ENCODE measurements at places on chromosomes 2 and 18.
A peak's percentile ranks its signal among the peaks of the same experiment; 100 is the strongest.

GRCh38 chr2:67388680-67389079 is 8.5 kb upstream of the ETAA1 start:
- no peak for DNase-seq

DNA sequence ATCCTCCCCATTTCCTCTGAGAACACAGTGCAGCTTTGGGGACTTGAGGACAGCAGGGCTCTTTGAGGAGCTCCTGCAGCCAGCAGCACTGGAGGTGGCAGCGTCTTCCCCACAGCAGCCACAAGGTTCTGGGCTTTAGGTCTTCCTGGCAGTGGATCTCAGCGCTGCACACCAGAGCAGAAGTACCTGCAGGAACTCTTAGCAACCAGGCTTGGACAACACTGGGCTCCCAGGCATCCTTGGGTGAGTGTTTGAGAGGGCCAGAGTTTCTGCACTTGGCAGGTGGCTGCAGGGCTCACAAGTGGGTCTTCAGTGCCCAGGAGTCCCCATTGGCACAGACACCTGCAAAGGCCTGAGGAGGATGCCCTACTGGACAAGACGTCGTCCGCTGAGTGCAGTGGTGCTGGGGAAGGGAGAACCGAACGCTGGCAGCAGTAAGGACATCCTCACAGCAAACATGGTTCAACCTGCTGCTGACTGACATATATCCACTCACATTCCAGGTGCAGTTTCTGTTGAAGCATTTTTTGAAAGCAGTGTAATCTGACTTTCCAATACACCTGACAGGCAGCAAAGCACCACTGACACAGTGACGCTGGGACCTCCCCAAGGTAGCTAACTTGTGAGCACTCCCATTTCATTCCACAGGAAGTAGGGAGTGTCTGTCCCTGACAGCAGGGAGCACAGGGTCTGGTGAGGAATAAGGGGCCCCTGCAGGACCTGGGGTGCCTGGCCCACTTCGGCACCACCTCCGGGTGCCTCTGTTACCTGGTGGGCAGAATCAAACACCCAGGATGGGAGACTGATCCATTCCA is 149.9 kb upstream of the COPS8 start:
- no peak for DNase-seq

GRCh38 chr18:76687304-76687962 is 134.9 kb upstream of the ZNF236 start:
- DNase-seq: peak; percentile 19

- peak; percentile 19 for DNase-seq
Measured at GRCh38 chr2:219109471-219109870, 48.8 kb upstream of the IHH start.

DNA sequence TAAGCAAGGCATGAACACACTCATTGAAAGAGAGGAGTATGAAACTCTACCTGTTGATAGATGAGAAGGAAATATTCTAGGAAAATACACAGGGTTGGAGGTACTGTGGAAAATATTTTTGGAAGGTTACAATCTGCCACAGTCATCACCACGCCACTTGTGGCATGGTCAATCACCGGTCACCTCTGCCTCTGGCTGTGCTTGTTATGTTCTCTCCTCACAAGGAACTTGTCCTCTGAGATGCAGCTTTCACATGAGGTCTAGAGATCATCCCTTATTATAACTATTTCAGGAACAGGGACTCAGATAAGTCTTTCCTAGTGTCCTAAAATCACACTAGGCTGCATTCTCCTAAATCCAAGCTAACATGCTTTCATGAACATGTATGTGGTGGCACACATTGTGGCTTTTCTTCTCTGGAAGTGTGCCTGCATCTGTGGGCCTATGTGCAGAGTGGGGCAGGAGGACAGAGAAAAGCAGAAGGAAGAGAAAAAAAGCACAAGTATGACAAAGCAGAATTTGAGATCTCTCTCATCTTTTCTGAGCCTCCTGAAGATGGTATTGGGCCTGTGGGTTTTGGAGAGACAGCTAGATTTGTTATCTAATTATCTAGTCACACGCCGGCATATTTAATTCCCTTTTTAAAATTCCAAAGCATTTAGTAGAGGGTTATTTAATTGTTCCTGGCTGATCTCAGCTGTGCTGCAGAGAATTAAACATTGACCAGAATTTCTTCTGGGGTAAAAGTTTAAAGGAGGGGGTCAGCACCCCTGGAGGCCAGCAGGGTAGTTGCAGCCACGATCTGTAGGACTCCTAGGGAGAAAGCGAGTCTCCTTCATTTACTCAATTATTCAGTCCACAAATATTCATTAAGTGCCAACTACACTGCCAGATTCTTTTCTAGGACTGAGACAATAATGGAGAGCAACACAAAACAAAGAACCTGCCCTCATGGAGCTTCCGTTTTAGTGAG is 294.6 kb downstream of the RDH14 start:
- DNase-seq: no peak

- DNase-seq: no peak
Measured at GRCh38 chr2:46326231-46326980, 29.2 kb downstream of the EPAS1 start.

DNA sequence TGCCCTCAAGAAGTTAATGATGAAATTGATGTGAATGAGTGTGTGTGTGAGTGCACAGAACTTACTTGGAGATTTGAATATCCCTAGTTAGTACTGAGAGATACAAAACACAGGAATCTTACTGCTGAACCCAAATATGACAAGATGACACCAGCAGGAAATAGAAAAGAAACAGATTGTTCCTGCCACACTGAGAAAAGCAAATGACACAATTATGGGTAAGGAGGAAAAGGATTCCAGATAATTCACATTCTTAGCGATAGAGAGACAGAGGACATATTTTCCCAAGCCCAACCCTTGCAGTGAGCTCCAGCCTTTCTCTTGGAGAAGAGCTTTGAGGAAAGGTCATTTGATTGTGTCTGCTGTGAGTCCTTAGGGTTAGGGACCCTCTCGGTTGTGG is 105.7 kb upstream of the SMIM21 start:
- DNase-seq: no peak

GRCh38 chr2:15893689-15894480 is 46.5 kb upstream of the MYCN start:
- DNase-seq: no peak

GRCh38 chr2:28544405-28544921 is 48.6 kb downstream of the PLB1 start:
- DNase-seq: no peak

- no peak for DNase-seq
Measured at GRCh38 chr2:158502974-158503373, 46.2 kb downstream of the PKP4 start.

GRCh38 chr18:58579561-58580047 is 49.3 kb downstream of the ALPK2 start:
- no peak for DNase-seq

DNA sequence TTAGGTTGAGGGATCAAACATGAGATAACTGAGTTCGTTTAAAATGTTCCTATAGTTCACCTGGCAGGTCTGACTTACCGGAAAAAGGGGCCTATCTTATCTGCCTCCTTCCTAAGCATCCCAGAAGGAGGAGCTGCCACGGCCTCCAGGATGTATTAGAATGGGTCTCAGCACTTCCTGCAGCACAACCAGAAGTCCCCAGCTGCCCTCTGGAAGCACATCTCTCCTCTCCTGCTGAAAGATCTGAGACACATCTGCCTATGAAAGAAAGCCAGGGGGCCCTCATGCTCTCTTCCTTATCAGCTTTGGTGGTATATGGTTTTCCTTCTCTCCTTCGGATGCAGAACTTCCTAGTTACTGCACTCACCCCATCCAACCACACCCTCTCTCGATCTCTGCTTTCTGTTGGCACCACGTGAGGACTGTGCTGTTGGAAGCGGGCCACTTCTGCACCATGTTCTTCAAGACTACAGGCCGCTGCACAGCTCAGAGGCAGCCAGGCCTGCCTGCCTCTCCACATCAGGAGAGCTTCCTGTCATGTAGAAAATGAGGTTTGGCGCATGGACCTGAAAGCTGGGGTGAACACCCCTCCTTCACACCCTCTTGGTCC is 6.5 kb downstream of the IGFBP5 start:
- DNase-seq: no peak

DNA sequence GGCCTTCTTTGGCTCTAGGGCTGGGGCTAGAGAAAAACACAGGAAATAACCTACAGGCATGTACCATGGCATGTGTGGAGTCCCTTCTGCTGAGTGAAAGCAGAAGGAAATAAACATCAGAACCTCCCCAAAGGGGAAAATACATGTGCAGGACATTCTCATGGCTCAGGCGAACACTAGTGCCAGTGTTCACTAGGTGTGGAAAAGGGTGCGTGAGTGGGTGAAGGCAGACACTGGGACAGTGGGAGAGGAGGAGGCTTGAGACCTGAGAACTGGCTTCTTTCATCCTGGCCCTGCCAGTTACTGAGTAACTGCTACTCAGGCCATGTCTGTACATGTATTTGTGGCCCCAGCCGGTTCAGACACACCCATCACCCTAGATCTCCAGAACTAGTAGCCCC is 268.2 kb downstream of the PRKCE start:
- DNase-seq: no peak

GRCh38 chr2:187477051-187477450 is 29.0 kb upstream of the CALCRL start:
- DNase-seq: no peak

DNA sequence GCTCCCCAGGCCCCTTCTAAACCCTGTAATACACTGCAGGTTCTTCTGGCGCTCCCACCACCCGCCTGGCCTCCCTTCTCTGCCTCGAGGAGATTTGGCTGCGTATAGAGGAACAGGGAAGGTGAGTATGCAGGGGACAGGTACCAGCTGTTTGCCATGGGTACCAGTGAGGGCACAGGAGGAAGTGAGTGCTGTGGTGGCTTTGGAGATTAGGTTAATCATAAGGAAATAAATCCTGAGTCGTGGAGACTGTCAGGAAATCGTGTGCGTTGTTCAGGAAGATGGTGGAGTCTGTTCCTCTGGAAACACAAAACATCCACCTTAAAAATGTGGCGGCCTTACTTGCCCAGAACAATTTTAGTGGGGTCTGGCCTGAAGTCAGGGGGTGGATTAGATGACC is 230.4 kb downstream of the FAM210A start:
- no peak for DNase-seq

DNA sequence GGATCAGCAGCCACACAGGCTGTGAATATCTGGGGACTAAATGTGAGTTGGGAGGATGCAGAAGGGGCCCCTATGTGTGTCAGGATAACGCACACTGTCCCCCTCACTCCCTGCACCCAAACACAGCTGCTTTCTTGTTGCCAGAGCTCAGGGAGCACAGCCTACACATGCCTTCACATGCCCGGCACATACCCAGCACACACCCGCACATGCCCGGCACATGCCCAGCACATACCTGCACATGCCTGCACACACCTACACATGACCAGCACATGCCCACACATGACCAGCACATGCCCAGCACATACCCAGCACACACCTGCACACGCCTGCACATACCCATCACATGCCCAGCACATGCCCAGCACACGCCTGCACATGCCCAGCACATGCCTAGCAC is 75.6 kb downstream of the TPO start:
- DNase-seq: no peak

DNA sequence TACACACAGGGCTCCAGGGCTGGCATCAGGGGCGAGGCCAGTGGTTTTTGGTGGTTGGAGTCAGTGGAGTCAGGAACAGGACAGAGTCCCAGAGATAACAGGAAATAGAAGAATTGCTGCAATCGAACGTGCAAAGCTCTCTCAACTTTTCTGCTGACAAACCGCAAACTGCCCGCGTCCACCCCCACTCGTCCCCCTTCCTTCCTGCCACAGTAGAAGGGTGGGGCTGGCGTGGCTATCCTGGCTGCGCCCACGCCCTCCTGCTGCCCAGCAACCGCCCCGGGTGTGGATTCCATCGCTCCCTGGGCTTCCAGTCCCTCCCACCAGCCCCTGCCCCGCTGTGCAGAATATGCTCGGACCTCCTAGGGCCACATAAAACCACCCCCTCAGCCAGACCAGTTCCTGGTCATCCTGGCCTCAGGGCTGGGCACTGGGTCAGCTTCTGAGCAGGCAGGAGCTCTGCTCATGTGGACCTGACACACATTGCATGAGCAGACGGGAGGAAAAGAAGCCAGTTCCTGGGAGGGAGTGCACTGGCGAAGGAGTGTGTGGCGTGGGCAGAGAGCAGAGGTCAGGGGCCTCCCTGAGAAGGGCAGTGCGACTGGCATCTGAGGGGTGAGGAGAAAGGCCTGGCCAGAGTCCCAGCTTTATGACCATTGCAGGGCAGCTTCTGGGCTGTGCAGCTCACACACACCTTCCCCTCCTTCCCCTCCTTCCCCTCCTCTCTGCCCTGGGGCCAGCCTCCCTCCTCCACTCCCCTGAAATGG is 85.4 kb upstream of the ATG16L1 start:
- DNase-seq: peak; percentile 19

GRCh38 chr2:97699765-97700444 is 13.5 kb upstream of the ZAP70 start:
- DNase-seq: no peak

- no peak for DNase-seq
Measured at GRCh38 chr2:201972621-201973255, 60.9 kb upstream of the FZD7 start.

DNA sequence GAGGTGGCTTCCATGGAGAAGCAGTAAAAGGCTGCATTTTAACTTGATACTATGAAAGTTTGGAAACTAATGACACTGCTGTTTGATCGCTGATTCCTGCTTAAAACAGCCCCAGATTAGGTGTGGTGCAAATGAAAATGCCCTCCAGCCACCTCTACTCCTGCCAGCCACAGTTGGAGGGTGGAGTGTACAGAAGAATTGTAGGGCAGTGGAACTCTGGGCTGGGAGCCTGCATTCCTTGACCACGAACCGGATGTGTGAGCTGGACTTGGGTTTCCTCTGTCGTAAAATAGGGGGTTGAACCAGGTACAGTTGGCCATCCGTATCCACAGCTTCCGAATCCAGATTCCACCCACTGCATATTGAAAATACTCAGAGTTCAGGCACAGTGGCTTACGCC is 84.6 kb upstream of the RFX8 start:
- DNase-seq: no peak

DNA sequence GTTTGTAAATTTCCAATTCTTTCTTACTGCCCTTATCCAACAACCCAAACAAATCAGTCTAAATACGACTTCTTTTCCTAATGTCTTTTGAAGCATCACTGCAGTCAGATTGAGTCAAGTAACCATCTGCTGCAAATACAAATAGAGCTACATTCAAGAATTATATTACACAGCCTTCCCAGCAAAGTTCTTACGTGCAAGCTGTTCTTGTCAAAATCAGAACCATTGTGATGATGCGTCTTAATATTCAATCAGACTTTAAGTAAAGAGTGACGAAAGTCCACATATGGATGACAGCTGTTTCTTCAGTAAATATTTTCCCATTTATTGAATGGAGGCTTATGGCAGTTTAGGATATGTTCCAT is 943.8 kb downstream of the LRP1B start:
- DNase-seq: no peak

DNA sequence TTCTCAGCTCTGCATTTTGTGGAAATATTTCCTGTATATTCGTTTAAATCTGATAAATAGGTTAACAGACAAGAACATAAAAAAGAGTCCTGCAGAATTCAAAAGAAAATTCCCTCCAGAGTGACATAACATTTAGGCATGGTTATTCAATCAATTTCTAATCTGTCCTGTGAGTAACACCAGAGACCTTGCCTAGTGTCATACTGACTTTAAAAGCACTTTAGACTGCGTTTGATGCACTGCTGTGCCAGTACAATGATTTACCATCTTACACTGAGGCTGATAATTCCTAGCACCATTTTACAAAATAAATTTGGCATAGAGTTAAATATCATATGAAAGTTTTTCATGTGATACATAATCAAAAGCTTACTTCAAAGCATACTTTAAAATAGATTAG is 35.5 kb upstream of the CALCRL start:
- DNase-seq: no peak

Data from stimulated activated CD8-positive, alpha-beta memory T cell treated with anti-CD3 and anti-CD28 coated beads, Interleukin-15, amount 100 ng/mL, for 4 hours (primary cell).